ENCODE measurements at places on chromosomes 3 and 15. TPM values are rescaled to one million over a fixed set of nuclear protein-coding genes. Genes with fewer than 3 reads are reported as not detected.

ETFA gene
- 183 TPM for total RNA-seq

ITPKA gene
- 0.56 TPM for total RNA-seq

APOD gene
- total RNA-seq, result 27.1 TPM

STT3B gene
- total RNA-seq, result 243 TPM

ACTRT3 gene
- 4.7 TPM for total RNA-seq

GXYLT2 gene
- total RNA-seq, result 0.09 TPM

TF gene
- total RNA-seq, result 0.85 TPM

HYAL1 gene
- total RNA-seq, result 30.6 TPM
